Activated T-helper 1 cell treated with anti-CD3 and anti-CD28 coated beads, Interleukin-2, amount 50 U/mL, for 16 hours (primary cell): ENCODE measurements at places on chromosomes 1 and 21.

DNA sequence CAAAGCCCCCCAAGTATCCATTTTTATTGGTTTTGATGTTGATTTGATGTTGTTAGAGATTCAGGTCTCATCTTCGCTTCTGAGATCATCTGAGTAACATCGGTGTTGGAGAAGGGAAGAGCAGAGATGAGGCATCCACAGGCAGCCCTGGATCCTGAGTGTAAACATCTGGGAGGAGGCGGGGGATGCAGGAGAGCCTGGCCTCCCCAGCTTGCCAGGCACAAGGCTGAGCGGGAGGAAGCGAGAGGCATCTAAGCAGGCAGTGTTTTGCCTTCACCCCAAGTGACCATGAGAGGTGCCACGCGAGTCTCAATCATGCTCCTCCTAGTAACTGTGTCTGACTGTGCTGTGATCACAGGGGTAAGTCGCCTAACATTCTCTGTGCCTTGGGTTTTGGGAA is at the start of gene PROK1:
Gene PROK1 (plus strand): TSS at position 221 of the 400 bp plus-strand sequence. CDS start 68 bp downstream, at position 289.
- DNase-seq: no peak

GRCh38 chr1:54117815-54118563 is 34.8 kb downstream of the CDCP2 start:
- no peak for DNase-seq

DNA sequence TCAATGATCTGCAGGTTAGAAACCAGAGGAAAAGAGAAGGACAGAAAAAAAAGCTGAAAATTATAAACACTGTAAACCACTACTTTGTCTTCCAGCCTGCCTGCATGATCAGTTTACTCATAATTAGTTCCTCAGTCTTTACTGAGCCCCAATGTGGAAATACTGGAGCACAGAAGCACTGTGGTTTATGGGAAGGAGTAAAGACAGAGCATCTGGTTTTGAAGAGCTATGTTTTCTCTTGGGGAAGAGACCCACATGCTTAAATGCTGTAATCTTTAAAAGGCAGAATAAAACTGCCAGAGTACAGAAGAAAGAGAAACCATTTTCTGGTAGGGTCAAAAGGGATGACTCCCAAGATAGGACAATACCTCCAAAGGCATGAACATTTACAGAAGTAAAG is 159.0 kb upstream of the ZNHIT6 start:
- no peak for DNase-seq

DNA sequence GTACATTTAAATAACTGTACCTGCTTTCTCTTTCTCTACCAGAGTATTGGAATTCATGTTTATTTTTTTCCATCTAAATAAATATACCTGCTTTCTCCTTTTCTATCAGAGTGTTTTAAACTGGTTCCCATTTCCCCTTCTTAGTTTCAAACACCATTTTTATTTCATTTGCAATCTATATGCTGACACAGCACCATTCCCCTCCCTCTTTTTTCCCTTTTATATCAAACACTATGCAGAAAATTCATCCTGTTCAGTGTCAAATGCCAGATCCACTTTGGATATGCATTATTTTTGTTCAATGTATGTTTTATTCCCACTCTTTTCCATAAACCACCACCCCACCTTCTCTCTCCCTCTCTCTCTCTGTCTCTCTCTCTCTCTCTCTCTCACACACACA is 85.8 kb upstream of the ST6GALNAC5 start:
- DNase-seq: no peak

GRCh38 chr1:232793944-232794343 is 11.3 kb upstream of the MAP10 start:
- no peak for DNase-seq

DNA sequence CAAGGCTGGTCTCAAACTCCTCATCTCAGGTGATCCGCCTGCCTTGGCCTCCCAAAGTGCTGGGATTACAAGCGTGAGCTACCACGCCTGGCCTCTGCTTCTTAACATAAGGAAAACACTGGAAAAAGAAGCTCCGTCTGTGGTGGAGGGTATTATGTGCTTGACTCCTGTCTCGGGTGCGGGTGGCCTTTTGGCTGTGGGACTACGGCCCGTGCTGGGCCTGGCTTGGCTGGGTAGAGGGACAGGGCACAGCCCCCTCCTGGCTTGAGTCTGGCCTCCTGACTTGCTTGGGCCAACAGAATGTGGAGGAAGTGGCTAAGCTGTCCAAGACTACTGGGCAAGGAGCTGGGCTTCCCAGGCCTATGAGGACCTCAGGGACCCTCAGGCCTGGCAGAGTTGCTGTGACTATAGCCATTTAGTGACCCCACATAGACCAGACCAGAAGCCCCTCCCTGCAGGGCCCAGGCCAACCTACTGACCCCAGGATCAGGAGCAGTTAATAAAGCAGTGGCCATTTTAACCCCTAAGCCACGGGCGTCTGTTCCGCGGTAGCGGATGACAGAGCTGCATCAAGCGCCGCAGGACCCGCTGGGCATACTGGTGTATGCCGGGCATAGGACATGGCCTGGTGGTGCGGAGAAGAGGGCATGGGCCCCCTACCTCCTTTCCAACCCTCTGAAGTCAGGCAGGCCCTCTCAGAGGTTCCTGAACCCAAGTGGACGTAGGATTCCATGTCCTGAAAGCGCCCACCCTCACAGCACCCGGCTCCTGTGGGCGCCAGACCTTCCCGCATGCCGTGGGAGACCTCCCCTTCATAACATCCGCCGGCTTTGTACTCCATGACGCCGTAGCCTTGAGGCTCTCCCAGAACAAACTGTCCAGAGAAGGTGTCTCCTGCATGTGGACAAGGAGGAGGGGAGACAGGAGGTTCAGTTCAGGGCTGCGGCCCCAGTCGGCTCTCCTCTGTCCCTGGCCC is 4.4 kb downstream of the MORN1 start:
- no peak for DNase-seq

DNA sequence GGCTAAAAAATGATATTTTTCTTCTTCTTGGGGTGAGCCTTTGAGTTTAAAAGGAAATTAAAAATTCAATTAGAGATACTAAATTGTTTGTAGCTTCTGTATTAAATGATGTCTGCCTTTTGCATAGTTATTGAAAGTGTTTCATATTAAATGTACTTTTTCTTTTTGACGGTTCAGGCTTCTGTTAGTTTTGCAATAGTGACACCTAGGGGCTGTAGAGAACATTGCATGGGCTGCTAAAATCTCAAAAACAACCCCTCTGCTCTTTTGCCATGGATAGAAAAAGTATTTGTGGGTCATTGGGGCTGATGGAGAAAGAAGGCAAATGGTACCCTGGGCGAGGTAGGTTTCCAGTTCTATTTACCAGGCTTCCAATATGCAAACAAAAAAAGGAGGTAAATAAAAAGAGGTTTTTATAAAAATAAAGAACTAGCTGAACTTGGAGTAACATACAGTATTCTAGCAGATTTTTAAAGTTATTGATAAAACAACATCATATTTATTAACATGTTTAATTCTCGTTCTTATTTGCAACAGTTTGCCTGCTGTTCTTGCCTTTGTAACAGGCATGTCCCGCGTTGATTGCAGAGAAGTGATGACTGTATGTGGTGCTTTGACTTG is 115.4 kb upstream of the HOOK1 start:
- no peak for DNase-seq

GRCh38 chr1:212553676-212554075 is 54.9 kb upstream of the ATF3 start:
- DNase-seq: no peak

DNA sequence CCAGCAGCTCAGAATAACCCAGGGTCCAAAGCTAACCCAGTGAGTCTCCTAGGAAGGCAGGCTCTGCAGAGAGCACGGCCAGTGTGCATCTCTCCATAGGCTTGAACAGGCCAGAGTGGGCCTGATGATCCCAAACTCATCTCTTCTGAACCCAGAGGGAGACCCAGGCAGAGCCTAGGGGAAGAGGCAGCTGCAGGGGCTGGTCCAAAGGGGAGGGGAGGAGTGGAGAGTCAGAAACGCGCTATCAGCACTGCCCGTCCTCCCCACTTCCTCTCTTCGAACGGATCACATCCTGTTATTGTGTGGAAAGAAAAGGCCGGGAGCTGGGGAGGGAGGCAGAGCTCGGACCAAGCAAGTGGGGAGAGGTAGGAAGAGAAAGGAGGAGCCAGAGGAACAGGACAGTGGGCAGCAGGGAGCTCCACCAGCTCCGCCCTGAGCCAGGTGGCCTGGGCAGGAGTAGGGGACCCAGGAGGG is 20.2 kb downstream of the TAL1 start:
- no peak for DNase-seq

DNA sequence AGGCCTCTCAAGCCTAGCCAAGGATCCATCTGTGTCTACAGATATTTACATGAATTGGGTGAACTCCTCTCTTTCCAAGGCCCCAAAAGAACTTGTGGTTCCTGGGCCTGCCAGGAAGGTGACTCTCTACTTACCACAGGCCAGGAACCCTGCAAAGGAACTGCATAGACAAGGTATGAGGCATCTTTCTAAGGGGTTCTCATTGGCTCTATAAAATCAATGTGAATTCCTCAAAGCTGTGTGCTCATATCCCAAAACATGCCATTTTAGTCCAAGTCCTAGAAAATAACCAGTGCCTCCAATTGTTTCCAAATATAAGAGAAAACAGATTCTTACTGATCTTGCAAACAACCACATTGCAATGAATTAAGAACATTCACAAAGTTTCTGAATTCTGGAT is 39.9 kb upstream of the RGL1 start:
- no peak for DNase-seq

GRCh38 chr1:55490547-55490946 is 275.4 kb upstream of the USP24 start:
- no peak for DNase-seq

DNA sequence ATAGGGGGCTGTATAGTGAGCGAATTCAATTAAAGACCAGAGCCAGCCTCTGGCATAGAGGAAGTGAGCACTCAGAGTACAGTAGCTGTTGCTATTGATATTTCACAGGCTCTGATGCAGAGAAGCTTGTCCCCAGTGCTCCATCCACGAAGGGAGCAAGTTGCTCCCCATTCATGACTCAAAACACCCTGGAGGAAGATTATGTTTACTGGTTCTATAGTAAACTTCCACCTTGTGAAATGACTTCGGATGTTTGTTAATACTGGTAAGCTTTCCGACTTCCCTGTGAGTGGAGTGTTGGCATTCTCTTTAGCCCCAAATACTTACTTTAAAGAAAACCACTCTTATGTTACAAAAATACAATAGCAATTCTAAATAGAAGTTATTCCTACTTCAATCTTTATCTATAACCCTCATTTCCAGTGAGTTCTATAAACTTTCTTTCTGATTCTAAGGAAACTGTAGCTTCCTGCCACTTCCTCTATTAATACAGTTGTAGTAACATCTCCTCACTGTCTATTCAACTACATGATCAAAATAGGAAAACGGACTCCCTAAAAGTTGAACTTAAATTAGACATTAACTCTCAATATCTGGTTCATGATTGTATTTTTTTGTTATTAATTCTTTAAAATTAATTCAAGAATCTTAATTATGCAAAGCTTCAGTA is 46.4 kb downstream of the ZNF281 start:
- no peak for DNase-seq

DNA sequence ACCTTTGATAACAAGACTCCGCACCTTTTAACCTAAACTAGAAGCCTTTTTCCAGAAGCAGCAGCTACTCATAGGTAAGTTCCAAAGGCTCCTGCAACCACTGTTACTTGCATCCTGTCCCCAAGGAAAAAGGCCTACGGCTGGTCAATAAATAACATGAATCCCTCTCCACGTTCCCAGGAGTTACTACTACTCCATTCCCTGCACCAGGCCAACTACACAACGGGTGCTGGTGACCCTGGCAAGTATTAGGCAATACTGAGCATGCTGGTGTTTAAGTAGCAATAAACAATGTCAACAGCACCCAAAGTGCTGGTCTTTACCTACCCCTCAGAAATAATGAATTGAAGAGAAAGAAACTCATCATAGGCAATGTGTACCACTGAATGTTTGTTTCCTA is 7.7 kb downstream of the GNG12 start:
- DNase-seq: no peak

DNA sequence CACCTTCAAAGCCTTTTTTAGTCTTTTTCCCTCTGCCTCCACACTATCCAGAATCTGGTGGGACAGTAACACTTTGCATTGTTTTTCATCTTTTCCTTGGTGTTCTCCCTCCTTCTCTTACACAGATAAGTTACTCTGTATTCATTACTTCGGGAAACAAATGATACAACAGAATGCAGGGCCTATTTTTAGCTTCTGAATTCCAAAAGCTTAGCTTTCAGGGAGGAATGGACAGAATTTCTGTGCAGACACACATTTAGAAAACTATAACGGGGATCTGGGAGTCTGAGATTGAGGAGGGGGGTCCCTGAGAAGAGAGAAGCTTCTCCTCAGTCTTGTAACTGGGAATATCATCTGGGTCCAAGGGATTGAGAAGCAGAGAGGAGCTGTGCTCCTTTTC is 3.5 kb upstream of the STK40 start:
- DNase-seq: no peak

GRCh38 chr1:110348050-110348449 is 8.9 kb downstream of the RBM15 start:
- no peak for DNase-seq

DNA sequence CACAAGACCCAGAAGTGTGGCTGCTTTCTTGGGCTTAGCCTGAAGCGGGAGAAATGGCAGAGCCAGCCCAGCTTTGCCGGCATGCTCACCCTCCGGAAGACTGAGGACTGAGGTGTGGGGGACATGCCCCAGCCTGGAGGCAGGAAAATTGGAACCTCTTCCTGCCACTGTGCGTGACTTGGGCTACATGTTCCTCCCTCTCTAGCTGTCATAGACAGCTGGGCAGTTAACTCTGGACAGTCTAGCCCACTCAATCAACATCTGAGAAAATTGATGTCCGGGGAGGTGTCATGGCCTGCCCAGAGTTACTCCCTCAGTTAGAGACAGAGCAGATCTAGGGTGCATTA is 59.7 kb downstream of the UBE2T start:
- DNase-seq: no peak

DNA sequence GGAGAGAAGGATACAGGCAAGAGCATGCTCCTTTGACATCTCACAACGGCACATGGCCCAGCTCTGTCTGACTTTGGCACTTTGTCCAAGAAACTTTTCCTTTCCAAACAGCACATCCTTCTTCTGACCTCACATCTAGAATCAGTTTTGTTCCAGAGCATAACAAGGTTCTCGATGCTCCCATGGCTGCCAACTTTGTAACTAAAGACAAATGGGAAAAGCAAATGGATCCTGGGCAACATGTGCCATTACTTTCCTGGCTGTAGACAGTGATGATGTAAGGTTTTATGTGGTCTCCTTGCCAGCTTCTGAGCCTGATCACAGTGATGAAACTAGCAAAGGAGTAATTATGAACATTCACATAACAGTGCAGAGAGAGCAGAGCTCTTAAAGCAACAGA is 171.8 kb upstream of the C1orf87 start:
- no peak for DNase-seq

GRCh38 chr1:183694066-183694465 is 41.0 kb upstream of the APOBEC4 start:
- no peak for DNase-seq
